ENCODE measurements at places on chromosomes 2 and 18. TPM values are rescaled to one million over a fixed set of nuclear protein-coding genes. Genes with fewer than 3 reads are reported as not detected.
A peak's percentile ranks its signal among the peaks of the same experiment; 100 is the strongest.

GRCh38 chr2:36197181-36197971, 158.2 kb upstream of the CRIM1 start:
- DNase-seq: no peak

The IL36G gene
- not detected for total RNA-seq

The NETO1 gene
- not detected for total RNA-seq

DNA sequence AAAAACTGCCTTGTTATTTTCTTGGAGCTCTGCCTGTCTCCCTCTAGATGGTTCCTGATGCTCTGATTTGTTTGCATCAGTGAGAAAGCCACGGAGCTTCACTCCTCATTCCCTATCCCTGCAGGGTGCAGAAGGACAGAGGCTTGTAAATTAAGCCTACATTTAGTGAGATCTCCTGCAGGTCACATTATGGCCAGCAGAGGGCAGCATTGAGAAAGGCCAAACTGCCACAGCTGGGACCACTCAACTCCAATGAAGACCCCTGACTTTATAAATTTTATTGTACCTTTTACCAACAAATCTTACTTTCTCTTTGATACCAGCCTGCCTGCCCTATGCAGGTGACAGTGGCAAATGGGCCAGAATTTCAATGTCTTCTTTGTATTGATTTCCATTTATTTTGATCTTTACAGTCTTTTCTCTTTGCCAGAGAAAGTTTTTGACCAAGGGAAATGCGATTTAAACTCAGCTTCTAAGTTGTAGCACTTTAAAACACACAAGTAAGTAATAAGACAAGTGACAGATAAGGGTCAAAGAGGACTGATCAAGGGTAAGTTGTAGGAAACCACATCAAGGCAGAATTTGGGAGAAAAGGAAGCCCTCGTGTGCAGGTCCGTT, 1029.1 kb upstream of the KLHL29 start:
- DNase-seq: peak; percentile 62

DNA sequence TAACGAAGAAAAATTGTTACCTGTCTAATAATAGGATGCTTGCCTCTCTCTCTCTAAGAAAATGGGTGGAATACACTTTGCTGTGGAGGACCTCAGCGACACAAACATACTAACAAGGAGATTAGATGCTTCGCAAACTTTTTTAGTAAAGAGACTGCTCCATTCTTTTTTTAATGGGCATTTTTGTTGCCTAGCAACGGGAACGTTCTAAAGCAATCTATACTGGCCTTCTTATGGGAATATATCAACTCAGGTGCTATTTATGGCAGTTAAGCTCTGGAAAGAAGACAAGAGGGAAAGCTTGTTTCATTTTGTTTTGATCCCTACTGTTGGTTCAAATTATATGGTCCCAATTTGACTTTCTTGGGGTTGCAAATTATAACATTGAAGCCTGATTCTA, 86.8 kb upstream of the CBLN2 start:
- no peak for DNase-seq

DNA sequence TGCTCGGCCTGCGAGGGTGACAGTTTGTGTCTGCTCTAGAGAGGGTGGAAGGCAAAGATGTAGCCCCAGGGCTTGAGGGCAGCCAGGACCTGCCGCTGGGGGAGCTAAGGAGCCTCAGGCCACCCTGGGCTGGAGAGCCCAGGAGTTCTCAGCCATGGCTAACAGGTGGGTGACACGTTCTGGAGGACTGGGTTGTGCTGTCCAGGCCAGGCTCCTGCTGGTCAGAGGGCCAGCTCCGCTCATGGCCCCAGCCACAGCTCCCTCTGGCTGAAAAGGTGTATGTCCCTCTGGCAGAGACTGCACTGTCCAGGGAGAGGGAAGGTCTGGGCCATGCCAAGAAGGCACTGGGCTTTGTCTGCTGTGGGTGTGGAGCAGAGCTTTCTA, 19.2 kb downstream of the TMEM185B start:
- DNase-seq: no peak

DNA sequence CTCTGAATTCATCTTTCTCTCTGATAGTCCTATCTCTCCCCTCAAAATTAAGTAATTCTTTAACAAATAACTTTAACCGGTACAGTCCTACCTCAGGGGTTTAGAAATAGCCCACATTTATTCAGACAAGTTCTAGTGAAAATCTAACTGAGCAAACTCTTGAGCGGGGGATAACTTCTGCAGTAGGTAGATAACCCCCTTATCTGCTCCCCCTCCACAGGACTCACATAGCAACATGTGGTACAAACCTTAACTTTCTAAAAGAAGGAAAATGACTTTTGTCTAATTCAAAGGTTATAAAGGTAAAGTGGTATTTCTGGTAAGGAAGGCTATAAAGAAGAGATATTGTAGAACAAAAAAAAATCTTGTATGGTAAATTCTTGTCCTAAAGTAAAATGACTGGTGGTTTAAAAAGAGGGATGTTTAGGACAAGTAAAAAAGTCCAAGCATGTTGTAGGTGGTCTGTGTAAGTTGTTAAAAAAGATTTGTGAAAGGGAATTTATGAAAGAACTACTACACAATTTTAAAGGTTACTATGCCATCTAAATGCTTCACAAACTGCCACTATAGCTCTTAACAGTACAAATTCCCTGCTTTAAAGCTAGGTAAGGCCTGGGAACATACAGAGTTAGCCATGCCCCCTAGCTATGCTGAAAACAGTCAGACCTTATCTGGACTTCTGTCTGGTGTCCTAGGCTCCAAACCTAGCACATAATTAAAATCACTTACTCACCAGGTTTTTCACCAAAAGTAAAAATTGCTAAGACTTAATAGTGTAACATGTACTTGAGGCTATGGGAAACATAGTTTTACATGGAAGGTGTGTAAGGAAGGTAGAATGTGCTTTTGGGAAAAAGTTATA, 8.1 kb upstream of the RPIA start:
- DNase-seq: no peak

The LONRF2 gene
- not detected for total RNA-seq

DNA sequence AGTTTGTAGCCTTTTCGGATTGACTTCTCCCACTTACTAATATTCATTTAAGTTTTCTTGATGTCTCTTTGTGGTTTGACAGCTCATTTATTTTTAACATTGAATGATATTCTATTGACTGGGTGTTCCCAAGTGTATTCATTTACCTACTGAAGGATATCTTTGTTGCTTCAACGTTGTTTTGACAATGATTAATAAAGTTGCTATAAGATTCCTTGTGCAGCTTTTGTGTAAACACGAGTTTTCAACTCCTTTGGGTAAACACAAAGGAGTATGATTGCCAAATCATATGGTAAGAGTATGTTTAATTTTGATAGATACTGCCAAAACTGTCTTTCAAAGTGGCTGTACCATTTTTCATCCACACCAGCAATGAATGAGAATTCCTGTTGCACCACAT, 1200.9 kb downstream of the DSC3 start:
- no peak for DNase-seq

- no peak for DNase-seq
These were observed 254.8 kb upstream of the SOX11 start for GRCh38 chr2:5437375-5437774.

GRCh38 chr2:235234736-235235135, 259.1 kb upstream of the AGAP1 start:
- no peak for DNase-seq

DNA sequence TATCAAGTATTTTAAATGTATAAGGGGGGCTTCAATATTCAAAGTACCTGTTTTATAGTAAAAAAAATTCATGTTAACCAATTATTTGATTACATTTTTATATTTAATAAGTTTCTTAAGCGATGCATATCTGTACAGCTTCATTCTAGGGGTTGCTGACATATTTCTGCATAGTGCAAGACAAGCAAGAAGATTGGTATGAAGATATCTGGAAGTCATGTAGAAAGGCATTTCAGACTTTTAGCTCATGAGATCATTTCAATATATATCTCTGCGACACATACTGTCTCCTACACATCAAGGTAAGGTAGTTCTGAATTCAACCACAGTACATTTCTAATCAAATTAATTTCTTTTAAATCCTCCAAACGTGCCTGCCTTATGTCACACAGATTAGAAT, 73.1 kb downstream of the MEMO1 start:
- DNase-seq: no peak

The ALPI gene
- total RNA-seq: not detected

DNA sequence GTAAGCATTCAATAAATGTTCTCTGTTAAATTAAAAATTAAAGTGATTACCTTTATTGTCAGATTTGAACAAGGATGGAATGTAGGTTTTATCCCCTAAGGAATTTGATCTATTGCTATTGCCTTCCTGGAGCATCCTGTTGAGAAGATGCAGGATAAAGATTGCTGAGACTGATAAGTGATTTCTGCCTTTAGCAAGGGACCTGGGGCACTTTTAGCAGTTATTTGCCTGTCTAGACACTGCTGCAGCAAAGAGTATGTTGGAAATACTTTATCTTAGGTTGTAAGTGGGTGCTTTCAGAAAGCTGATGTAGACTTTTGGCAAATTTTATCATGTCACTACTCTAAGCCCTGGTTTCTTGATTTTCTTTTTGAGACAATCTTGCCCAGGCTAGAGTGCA, 69.5 kb downstream of the FAM117B start:
- no peak for DNase-seq

DNA sequence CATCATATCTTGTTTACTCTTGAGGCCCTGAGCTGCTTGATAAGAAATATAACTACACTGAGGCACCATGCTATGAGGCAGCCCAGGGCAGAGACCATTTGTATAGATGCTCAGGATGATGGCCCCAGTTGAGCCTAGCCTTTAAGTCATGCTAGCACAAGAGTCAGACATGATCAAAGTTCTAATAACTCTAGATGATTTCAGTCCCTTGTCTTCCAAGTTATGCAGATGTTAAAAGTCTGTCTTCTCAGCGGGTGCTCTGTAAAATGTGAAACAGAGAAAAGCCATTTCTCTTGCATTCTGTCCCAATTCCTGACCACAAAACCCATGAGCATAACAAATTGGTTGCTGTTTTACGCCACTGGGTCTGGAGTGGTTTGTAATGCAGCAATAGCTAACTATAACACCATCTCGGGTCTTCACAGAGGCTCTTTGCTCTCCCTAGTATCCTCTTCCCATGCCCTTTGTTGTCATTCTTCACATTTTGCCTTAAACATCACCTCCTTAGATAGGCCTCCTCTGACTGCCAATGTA, 49.6 kb downstream of the NXPH2 start:
- DNase-seq: no peak

DNA sequence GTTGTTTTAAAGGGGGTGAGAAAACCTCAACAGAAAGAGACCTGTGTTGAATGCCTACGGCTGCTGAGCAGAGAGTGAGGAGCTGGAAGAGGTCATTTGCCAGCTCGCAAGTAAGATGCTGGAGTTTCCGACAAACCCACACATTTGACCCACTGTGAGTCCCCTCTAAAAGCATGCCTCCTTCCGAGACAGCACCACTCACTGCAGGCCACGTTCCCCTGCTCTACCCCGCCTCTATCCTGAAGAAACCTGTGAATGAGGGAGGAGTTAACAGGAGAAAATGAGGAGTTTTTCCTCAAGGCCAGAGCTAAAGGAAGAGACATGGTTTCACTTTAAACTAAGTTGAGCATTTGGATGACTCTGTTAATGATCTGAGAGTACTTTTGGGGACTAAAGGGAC, 188.7 kb downstream of the DPP10 start:
- DNase-seq: no peak

- DNase-seq: no peak
These were observed 380.6 kb upstream of the ST6GAL2 start for GRCh38 chr2:107266555-107266954.

GRCh38 chr18:42675810-42676209, 439.7 kb downstream of the RIT2 start:
- no peak for DNase-seq

GRCh38 chr2:64400105-64400728, 53.7 kb upstream of the LGALSL start:
- DNase-seq: no peak

The TIMM21 gene
- 39.3 TPM for total RNA-seq

GRCh38 chr2:27798486-27798885, 27.0 kb downstream of the MRPL33 start:
- no peak for DNase-seq

DNA sequence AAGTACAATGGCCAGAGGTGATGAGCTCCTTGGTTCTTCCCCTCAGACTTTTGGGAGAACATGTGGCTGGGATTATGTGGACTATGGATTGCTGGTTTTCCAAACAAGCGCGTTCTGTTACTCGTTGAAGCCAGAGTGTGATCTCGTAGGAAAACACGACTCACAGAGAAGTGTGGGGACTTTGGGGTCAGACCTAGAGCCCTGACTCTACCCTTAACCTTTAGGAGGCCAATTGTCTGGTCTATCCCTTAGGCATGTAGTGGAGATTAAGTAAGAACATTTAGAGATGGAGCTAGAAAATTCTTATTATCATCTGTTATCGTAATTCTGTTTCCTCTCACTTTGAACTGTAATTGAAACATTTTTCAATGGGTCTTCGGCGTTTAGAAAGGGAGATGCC, 35.8 kb downstream of the BCL2L11 start:
- no peak for DNase-seq

DNA sequence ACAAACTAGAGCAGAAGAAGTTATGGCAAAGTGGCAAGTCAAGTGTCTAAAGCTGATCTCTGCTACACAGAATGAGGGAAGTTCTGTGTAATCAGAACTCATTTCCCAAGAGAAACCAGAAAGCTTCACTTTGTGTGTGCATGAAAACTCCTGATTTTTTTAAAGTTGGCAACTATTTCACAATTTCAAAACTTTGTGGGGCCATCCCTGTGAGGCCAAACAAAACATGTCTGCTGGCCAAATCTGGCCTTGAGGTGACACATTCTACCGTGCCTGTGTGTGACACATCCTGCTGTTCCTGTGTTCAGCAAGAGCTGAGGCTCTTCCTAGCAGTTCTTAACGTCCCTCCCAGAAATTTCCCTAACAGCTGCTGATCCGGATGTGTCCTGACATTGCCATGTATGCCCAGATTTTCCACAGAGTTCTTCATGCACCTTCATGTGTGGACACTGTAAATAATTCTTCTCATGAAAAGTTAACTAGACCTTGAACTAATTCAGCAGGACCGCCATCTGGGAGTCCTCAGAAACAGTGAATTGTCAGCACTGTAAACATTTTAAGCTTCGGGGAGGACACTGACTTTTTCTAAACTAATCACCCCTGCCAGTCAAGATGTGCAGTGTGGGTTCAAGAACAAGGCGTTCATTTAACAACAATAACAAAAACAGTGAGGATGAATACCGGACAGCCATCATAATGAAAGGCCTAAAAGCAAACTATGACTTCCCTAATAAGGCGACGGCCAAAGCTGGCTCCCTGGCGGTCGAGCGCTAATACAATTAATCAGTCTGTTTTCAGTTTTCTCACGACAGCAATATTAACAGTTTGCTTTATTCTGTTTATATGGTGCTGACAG, 99.0 kb downstream of the PLEKHM3 start:
- no peak for DNase-seq

- no peak for DNase-seq
These were observed 248.9 kb upstream of the RBBP8 start for GRCh38 chr18:22684268-22684667.

The CRYGD gene
- not detected for total RNA-seq

DNA sequence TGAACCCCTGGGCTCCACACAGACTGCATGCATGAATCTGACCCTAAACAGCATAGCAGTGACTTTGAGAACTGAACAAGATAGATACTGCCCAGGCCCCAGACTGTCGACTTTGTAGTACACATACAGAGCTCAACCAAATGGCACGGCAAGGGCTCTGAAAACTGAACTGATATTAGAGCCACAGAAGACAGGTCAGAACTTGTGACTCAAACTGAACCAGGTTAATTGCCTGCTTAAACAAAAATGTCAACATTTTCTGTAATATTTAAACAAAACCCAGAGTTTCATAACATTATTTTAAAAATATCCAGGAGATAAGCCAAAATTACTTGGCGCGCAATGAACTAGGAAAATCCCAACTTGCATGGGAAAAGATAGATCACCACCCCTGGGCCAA, 260.3 kb downstream of the TPGS2 start:
- DNase-seq: no peak

All from natural killer cell treated with Interleukin-12 subunit alpha and Interleukin-12 subunit beta and Interleukin-15 and Interleukin-18, amount 100 ng/mL, for 72 hours (primary cell).